Stimulated activated CD4-positive, alpha-beta T cell treated with anti-CD3 and anti-CD28 coated beads, Interleukin-1b, Interleukin-23, amount 100 ng/mL, for 48 hours (primary cell): ENCODE measurements at places on chromosomes 2 and 18.
A peak's percentile ranks its signal among the peaks of the same experiment; 100 is the strongest.

DNA sequence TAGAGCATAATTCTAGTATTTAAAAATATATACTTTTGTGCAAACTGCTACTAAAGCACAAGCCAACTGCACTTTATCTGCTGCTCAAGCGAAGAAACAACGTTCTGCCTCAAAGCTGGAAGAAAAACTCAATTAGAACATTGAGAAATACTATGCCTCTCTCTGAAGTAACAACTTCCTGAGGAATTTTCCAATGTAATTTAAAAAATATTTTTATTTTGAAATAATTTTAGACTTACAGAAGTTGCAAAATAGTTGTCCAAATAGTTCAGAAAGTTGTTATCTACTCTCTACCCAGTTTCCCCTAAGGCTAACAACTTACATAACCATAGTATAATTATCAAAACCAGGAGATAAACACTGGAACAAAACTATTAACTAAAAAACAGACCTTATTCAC is 12.3 kb upstream of the POLI start:
- DNase-seq = no peak

DNA sequence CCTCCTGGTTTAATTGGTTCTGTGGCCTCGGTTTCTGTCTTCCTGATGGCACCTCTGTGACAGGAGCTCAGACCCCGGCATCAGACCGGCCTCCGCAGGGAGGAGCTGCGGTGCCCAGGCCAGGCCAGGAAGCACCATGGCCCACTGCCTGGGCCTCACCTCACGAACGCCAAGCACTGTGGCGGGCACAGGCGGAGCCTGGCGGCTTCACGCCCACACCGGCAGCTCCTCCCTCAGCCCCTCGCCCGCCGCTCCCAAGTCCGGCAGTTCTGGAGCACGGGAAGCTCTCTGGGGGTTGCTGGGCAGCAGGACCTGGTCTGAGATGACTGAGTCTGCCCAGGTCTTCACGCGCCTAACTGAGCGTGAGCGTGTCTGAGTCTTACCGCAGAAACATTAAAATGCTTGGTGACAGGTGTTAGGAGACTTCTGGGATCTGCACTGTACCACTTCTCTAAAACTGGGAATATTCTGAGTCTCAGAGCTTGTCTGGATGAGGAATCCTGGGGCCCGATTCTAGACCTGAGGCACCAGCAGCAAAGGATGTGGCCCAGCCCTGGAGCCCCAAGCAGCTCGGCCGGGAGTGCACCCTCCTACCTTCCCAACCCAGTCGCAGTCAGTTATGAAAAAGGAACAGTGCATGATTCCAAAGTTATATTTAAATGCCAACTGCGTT is 21.9 kb downstream of the RTP5 start:
- no peak for DNase-seq

DNA sequence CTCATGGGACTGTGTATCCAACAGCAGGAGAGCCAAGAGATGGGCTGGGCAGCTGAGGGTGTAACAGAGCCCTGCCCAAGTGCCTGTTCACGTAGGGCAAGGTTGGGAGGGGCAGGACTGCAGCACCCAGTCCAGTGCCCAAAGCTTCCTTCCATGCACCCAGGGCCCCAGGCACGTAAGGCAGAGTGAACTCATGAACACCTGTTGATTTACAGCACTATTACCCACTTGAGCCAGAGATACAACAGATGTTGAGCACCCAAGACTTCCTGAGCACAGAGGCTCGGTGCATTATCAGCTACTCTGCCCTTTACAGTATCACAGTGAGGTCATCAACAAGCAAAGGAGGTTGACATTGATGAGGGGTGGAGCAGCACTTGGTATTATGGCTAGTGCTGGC is 50.2 kb upstream of the FHL2 start:
- DNase-seq = no peak

- no peak for DNase-seq
These were observed 39.7 kb upstream of the EPAS1 start for GRCh38 chr2:46257476-46257875.

DNA sequence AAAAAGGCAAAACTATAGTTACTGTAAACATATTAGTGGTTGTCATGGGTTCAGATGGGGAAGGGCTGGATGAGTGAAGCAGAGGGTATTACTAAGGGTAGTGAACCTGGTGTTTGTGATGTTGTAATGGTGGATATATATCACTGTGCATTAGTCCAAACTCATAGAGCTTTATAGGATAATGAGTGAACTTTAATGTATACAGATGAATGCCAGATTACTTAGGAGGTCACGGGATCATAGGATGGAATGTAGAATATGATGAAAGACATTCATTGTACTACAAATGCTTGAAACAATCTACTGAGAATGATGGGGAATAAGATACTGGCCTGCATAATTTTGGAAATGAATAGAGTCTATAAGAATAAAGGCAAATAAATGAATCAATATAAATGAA is 226.7 kb upstream of the ZNF804A start:
- no peak for DNase-seq

DNA sequence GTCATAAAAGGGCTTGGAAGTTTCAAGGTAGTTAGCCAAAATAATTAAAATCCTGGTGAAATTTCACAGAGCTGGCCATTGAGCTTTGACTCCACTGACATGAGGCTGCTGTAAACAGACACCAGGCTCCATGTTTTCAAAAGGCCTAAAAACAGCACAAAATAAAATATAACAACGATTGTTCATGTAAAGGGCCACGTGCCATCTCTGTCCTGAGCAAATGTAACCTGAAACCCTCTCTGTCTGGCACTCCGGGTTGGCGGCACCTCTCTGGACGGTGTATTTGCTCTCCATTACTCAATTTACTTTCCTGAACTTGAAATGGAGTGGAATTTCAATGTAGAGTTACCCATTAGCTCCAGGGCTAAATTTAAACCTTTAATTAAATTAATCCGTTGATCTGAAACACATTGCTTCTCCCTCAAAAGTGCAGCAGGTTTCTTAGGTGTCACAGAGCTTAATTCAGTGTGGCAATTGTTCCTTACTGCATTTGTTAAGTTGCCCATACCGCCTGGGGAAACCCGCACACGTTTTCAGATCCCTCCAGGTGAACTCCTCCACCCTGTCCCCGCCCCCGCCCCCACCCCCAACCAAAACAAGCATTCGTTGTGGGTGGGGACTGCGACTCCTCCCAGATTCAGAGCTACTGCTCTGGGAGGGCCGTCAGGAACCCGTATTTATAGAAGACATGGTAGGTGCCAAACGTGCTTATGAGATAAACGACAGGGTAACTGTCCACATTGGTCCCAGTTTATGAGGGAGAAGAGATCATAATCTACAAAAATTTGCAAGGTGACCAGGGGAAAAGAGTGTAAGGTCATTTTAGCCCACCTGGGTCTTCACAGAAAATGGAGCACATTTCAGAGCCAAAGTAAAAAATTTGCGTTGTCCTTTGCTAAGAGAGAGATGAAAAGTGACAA is 1.2 kb upstream of the CABLES1 start:
- DNase-seq = peak; percentile 24

DNA sequence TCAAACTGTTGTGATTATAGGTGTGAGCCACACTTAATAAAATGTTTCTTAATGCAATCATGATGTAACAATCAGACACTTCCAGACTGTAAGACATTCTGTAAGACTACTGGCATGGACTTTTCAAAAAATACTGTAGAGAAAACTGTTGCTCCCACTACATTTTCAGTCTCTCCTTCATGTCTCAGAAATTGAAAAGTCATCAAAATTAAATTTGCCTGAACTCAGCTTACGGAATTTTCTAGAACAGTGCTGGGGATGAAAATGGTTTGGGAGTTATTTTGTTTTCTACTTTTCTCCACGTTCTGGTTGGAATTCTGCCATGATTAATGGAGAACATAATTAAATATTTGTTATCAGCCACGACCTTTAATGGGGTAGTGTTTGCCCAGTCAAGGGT is 26.8 kb upstream of the TACR1 start:
- no peak for DNase-seq

DNA sequence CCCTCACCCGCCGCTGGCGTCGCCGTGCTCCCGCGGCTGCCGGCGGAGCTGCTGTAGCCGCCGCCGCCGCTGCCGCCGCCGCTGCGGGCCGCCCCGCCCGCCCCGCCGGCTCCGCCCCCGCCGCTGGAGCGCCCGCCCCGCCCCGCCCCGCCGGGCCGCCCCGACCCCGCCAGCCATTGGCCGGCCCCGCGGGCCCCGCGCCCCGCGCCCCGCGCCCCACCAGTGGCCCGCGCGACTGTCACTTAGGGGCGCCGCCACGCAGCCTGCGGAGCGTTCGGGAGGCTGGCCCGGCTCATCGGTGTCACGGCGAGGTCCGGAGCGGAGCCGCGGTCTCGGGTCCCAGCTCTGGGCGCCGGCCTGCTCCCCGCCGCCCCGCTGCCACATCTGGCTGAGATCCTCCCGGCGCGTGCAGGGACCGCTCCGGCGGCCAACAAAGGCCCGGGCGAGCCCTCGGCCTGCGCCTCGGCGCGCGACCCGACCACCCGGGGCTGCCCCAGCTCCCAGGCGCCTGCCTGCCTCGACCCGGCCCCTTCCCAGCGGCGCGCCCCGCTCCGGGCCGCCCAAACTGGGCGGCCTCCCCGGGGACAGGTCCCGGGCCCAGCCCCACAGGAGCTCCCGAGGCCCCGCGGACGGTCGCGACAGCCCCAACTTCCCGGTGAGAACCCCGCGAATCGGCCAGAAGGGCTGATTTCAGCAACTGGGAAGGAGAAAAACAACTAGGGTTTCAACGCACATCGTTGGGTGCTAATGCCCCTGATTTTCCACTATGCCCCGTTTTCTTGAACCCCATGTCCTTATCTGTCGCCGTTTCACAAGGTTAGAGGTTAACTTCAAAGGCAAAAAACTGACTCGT is at the start of gene MGAT4A:
Gene MGAT4A, minus strand, starts transcription at position 92 of the 853 bp plus-strand sequence. CDS start 4,800 bp downstream, outside the sequence.
- peak; percentile 72 for DNase-seq

DNA sequence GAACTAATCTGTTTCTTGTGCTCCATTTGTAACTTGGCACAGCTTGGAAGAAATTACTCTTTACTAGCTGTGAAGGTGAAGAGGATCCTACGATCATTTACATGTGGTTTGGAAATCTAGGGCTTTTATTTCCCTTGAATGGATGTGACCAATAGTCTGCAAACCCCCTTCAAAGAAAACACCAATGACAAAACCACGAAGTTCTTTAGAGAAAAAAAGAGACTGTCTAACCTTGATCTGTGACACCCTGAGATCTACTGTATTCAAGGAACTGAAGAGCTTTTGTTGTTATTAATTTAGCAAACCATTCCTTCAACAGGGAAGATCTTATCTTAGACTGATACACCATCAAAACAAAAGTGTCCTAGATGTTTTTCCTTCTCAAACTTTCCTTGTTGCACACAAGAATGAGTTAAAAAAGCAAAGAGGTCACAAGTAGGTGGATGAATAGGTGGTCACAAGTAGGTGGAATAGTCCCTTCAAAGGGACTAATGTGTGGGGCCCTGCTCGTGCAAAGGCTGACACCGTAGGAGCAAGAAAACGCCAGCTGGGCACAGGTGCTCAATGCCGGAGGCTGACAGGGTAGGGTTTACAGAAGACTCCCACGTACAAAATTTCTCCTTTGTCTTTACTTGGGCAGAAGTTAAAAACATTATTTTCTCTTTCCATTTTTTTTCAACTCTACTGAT is 95.6 kb upstream of the ITGB6 start:
- DNase-seq = no peak

DNA sequence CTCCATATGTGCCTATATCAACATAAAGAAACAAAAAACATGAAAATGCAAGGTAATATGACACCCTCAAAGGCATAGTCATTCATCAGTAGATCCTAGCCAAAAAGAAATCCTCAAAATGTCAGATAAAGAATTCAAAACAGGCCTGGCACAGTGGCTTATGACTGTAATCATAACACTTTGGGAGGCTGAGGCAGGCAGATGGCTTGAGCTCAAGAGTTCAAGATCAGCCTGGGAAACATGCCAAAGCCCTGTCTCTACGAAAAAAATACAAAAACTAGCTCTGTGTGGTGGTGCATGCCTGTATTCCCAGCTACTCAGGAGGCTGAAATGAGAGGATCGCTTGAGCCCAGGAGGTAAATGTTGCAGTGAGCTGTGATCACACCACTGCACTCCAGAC is 284.6 kb upstream of the KLHL29 start:
- no peak for DNase-seq

GRCh38 chr2:239535413-239536144 is 134.8 kb upstream of the HDAC4 start:
- DNase-seq = no peak

GRCh38 chr2:132372276-132372675 is 44.3 kb upstream of the GPR39 start:
- DNase-seq = no peak

DNA sequence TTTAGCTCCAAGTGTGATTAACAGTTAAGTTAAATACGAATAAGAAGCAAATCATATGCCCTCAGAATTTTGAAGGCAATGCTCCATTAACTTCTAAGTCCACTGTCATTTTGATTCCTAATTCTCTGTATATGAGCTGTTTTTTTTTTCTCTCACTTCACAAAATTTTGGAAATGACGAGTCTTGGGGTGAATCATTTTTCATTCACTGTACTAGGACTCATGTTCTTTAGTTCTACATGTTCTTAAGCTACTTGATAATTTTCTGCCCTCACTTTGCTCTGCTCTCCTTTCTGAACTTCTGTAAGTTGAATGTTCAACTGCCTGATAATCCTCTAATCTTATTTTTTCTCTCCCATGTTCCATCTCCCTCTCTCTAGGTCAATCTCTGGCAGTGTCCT is 141.0 kb downstream of the THADA start:
- no peak for DNase-seq

- DNase-seq = no peak
These were observed 61.2 kb upstream of the CUL3 start for GRCh38 chr2:224646242-224646846.

DNA sequence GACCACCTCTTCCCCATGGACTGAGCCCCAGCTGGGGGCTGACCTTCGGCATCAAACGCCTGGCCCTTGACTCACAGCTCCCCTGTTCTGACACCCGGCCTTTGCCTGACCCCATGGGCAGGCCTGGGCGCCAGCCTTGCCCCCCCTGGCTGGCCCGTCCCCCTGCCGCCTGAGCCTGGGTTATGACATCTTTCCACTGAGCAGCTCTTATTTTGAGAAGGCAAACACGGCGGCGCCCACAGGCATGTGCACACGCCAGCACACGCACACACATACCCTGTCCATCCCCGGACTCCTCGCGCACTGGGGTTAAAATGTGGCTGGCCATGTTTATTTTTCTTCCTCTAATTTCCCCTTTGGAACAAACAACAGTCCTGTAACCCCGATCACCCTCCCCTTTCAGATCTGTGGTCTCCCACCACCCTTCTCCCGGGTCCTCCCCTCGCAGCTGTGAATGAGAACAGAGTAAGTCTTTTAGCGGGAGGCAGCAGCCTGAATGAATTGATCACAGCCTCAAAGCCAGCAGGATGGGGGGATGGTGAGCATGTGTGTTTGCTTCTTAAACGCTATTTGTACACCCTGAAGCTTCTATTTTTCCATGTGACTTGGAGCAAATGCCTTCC is 11.8 kb upstream of the ATOH8 start:
- no peak for DNase-seq
